ENCODE measurements at places on chromosomes 4 and X.

DNA sequence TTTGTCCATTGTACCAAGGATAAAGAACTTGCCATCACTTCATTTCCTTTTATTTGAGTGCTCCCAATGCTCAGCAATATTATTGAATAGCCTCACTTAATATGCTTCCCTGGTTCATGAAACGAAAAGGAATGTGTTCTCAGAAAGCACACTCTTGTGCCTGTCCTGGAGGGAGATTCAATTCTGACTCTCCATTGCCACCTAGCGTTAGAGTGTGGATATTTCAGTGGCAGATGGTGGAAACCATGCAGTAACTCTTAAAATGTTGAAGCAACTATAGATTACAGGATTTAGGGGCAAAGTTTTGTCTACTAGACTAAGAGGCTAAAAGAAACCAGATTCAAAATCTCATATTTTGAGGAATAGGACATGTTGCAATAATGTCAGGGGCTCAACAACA lies 36.0 kb downstream of the GAB3 start:
- no peak for DNase-seq

GRCh38 chrX:18895189-18895951 lies 88.5 kb downstream of the PHKA2 start:
- no peak for DNase-seq

- DNase-seq, result no peak
Observed at GRCh38 chr4:55927803-55928437, 20.8 kb upstream of the CEP135 start.

DNA sequence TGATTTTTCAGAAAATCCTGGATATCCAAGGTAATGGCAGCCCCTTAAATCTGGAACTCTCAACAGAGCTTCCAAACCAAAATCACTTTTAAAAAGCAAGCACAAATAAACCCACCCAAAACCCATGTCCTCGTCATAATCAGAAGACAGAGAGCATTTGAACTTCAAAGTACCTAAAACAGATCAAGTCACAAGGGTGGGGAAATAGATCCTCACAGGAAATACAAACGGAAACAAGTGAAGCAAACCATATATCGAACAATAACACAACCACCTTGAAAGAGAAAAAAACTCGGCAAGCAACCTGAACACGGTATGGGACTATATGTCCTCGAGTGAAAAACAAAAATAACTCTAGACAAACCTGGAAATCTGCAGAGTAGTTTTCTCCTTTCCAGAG lies 15.9 kb upstream of the CCNQ start:
- no peak for DNase-seq

DNA sequence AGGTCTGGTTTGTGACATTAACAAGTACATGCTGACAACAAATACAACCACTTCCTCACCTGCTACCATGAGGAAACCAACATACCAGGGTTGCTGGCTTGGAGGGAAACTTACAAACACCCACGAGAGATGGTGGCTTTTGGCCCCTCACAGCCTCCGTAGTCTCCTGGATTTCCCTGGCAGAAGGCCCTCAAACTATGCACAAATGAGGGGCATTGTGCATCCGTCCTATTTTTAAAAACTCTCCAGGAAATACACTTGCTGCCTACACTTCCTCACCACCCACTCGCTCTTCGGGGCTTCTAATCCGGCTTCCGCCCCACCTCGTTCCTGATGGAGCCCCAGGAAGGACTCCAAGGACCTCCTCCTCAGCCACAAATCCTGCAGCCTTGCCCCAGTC lies 355.0 kb upstream of the GATB start:
- DNase-seq, result peak; percentile 19

GRCh38 chr4:163768014-163768413 lies 273.5 kb downstream of the TMA16 start:
- DNase-seq, result no peak

DNA sequence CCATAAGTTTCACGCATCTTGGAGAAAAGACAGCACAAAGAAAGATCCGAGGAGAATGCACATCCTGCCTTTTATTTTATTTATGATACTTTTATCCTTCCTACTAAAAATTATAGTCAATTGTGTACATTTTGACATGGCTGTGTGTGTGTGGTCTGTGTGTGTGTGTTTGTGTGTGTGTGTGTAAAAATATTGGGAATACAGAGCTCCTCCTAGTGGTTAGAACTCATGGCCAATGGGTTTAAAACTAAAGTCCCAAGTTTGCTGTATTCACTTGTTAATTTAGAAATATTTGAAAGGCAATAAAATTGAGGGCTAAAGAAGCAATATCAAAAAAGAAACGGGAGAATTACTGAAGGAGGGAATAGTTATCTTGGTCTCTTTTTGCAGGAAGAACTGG lies 47.5 kb downstream of the NKX6-1 start:
- DNase-seq, result no peak

DNA sequence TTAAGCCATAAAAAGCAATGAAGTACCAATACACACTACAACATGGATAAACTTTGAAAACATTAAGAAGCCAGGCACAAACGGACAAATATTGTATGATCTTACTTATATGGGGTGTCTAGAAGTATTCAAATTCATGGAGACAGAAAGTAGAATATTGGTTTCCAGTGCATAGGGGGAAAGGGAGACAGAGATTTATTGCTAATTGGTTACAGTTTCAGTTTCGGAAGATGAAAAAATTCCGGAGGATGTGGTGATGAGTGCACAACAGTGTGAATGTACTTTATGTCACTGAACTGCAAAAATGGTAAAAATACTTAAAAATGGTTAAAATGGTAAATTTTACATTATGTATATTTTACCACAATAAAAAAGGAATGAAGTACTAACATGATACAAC lies 5.1 kb upstream of the PRDX4 start:
- DNase-seq, result no peak

DNA sequence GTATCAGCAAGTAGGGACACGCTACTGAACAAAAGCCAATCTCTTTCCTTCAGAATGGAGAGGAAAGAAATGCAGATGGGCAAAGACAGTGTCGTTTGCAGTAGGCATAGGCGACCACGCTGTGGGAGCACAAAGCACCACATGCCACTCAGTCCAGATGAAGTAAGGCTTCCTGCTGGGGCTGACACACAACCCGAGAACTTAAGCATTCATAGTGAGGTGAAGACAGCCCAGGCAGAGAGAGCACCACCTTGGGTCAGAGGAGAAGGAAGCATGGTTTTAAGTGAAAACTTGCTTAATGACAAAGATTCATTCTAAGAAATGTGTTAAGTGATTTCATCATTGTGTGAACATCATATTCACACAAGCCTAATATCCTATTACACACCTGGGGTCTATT lies 238.8 kb downstream of the MGST2 start:
- DNase-seq, result no peak

- no peak for DNase-seq
Observed at GRCh38 chr4:19497705-19498104, 754.0 kb upstream of the SLIT2 start.

Measured in activated T-helper 1 cell treated with Interleukin-2 at 50 U/mL for 16 hours (primary cell).